ENCODE measurements at places on chromosomes 12 and 14. TPM values are rescaled to one million over a fixed set of nuclear protein-coding genes. Genes with fewer than 3 reads are reported as not detected.
A peak's percentile ranks its signal among the peaks of the same experiment; 100 is the strongest.

DNA sequence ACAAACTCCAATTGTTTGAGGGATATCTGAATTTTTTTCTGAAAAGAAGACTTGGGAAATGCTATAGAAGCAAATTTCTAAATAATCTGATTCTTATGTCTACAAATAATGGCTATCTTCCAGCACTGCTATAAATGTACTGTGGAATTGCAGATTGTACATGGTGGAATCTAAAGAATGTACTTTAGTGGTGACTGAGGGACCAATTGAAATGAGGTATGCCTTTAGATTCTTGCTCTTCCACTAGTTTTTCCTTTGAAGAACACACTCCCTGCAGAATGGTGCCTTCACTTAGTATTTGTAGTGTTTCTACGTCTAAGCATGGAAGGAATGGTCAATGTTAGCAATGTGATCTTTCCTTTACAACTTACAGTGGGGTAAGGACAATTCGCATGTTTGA, 11.7 kb upstream of the PRB4 start:
- DNase-seq, result no peak

DNA sequence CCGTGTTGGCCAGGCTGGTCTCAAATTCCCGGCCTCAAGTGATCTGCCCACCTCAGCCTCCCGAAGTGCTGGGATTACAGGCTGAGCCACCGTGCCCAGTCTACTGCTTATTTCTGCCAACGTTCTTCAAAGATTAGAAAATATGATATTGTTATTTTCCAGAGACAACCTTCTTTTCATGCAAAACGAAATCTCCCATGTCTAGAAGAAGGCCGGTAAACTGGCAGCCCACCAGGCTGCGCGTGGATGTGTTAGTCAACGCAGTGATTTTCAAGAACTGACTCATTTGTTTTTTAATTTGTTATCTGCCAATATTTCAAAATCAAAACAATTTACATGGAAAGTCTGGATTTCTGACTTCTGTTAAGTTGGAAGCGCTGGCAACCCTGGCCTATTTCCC, 169.6 kb downstream of the RIMBP2 start:
- no peak for DNase-seq

GRCh38 chr12:79187032-79187431, 322.5 kb downstream of the SYT1 start:
- DNase-seq, result no peak

GRCh38 chr14:96484399-96484798, 17.8 kb upstream of the PAPOLA start:
- DNase-seq, result no peak

GRCh38 chr12:123761841-123762714, at the start of gene DNAH10:
Gene DNAH10 (plus strand): TSS chr12:123762301. CDS start chr12:123762337, 36 bp downstream.
- DNase-seq, result no peak

DNA sequence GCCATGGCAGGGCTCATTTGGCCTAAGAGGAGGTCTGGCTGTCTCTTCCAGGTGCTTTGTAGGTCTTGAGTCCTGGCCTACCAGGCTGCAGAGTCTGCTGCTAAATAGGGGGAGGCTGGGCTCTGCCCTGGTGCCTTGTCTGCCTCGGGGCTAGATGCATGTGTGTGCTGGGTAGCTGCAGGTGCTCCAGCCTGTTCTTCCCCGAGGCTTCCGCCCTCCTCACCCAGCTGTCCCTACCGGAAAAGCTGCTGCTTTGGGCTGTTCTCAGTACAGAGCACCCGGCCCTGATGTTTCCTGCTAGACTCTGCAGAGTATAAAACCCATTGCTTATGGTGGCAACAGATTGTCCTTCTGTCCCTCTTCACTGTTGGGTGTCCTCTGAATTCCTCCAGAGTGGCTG, 37.7 kb downstream of the RAB35 start:
- no peak for DNase-seq

DNA sequence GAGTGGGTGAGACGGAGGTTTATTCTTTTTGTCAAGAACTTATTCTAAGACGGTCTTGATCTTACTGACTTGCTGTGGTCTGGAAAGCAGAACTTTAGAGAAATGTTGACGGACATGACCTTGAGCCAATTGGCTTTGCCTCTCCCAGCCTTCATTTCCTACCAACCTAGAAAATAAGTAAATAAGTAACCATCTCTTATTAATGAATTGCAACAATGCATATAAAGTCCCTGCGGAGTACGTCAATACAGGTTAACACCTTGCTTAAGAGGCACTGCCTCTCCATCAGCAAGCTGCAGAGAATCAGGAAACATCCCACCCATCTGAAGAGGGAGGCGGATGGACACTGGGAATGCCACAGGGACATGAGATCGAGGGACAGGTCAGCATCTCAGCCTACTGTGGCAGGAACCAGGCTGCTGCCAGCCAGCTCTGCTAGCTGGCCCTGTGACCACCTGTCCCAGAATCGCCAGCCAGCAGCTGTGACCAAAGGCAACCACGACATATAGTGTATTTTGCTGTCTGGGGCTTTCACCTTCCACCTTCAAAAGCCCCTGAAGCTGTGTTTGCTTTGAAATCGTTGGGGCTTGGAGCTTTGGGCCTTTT, 208.3 kb downstream of the BCL11B start:
- DNase-seq, result no peak

- no peak for DNase-seq
Observed at GRCh38 chr14:101944451-101944850, 19.9 kb upstream of the DYNC1H1 start.

DNA sequence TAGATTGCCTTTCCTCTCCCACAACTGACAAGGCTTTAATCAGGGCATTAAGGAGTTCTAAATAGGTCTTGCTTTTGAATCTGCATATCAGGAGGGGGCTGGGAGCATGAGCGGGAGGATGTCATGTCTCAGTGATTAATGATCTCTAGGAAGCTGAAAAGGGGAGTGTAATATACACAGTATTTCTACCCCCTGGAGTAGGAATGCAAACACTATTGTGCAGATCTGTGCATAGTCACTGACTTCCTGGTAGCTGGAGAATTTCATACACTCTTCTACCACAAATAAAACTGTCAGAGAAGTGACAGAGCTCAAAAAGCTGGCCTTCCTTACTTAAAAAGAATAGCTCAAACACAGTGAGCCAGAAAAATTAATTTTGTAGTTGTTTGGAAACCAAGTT, 65.8 kb downstream of the RIC8B start:
- peak; percentile 7 for DNase-seq

DNA sequence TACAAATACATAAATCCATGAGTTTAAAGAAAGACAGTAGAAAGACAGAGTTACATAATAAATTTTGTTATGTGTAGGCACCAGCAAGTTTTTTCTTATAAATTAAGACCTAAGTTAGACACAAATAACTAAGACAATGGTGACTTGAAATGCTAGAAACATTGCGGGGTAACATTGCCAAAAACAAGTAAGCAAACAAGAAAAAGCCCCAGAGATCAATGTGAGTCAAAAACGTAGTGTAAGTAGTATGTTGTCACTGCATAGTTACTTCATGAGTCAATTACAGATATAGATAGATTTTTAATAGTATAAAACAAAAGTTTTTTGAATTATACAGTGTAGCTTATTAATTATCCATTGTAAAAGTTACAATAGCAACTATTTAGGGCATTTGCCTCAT, 83.4 kb downstream of the CNTN1 start:
- no peak for DNase-seq

GRCh38 chr14:99966037-99966835, 99.0 kb upstream of the EVL start:
- DNase-seq, result no peak

DNA sequence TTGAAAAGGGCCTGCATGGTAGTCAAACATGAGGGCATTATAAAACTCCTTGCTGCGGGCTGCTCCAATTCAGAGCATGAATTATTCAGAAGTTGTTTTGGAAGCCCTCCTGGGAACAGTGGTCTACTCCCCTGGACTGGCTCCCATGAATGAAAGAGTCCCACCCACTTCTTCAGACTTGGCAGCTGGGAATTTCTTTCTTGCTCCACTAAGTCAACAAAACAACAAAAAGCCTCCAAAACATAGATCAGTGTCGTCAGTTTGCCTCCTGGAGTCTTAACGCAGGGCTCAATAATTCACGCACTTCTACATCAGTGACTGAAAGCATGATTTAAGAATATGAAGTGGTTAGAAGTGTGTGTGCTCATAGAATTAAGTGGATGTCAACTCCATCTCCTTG, 37.9 kb downstream of the AKAP6 start:
- no peak for DNase-seq

DNA sequence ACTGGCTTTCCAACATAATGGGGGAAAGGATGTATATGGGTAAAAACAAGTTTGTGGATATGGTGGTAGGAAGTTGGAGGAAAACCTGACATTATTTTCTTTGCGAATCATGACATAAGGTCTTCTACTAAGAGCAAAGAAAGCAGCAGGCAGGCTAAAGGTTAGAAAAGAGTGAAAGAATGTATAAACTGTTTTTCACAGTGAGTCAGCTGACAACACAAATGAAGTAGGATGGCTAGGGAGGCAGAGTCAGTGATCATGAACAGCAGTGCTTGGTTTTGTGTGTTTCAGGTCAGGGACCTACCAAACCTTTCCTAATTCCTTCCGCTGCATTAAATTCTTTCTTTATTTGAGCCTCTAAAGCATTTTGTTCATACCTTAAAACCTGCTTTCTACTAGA, 46.3 kb upstream of the CATSPERB start:
- DNase-seq, result no peak

- no peak for DNase-seq
Observed at GRCh38 chr12:58906917-58907316, 13.4 kb downstream of the LRIG3 start.

GRCh38 chr14:71714225-71714624, 218.0 kb upstream of the RGS6 start:
- no peak for DNase-seq

Gene TESPA1
- polyA plus RNA-seq, result not detected

Gene LGR5
- polyA plus RNA-seq, result 1.4 TPM

Gene CCT2
- 181 TPM for polyA plus RNA-seq

Gene ZNF664
- 34.9 TPM for polyA plus RNA-seq

Gene LMNTD1
- polyA plus RNA-seq, result 0.32 TPM

Gene RHOJ
- polyA plus RNA-seq, result 12.1 TPM

Gene ASB2
- 0.15 TPM for polyA plus RNA-seq

Gene SDS
- polyA plus RNA-seq, result 0.08 TPM

Gene CATSPERB
- polyA plus RNA-seq, result 0.10 TPM

Gene MGAT4C
- polyA plus RNA-seq, result 0.02 TPM
